Kidney tubule cell (primary cell): ENCODE measurements at places on chromosomes 6 and 20.
A peak's percentile ranks its signal among the peaks of the same experiment; 100 is the strongest.

- peak; percentile 85 for DNase-seq
These were observed 108.1 kb downstream of the RNF144B start for GRCh38 chr6:18495236-18495635.

GRCh38 chr6:74073999-74074398 lies 378.0 kb downstream of the CD109 start:
- DNase-seq = no peak

GRCh38 chr6:15616261-15616660 lies 46.6 kb downstream of the DTNBP1 start:
- DNase-seq = peak; percentile 61

DNA sequence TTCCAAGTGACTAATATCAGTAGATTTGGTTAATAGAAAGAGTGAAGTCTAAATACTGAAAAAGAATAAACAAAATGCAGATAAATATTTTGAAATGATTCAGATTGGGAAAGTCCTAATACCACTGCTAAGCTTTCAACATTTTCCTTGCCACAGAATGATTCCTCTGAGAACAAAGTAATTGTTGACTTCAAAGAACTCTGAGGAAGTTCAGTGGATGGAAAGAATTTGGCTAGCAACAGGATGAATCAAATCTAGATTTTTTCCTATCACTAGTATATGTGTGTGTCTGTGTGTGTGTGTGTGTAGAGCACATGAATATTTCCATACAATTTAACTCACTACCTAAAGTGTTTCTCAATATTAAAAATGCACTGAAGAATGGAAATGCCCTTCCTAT lies 107.9 kb upstream of the PREP start:
- no peak for DNase-seq

GRCh38 chr6:65182681-65183080 lies 524.3 kb downstream of the EYS start:
- DNase-seq = peak; percentile 83

GRCh38 chr6:110315869-110316398 lies 42.2 kb downstream of the METTL24 start:
- no peak for DNase-seq

DNA sequence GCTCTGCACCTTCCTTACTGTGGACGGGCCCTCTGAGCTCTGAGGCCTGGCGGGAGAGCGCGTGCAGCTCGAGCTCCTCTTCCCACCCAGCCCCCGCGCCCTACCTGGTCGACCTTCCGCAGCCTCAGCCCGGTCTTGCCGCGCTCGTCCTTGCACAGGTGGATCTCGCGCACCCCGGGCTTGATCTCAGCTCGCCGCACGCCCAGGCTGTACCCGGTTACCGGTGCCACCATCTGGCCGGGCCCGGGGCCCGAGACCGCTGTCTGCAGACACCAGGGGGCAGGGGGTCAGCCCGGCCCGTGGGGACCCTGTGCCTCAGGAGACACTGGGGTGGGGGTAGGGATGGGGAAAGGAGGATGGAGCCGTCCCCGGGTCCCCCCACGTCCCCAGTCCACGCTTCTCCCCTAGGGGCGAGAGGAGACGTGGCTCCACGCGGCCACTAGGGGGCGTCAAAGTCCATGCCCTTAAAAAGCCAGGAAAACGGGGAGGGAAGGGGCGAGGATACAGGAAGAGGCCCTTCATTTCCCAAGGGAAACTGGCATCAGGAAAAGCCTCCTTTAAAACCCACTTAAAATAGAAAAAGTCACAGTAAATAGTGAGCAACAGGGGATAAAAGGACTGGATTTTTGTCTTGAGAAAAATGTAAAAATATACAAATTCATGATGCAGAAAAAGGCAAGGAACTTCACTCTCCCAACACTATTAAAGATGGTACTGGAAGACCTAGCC lies 15.5 kb downstream of the SDCBP2 start:
- peak; percentile 70 for DNase-seq

DNA sequence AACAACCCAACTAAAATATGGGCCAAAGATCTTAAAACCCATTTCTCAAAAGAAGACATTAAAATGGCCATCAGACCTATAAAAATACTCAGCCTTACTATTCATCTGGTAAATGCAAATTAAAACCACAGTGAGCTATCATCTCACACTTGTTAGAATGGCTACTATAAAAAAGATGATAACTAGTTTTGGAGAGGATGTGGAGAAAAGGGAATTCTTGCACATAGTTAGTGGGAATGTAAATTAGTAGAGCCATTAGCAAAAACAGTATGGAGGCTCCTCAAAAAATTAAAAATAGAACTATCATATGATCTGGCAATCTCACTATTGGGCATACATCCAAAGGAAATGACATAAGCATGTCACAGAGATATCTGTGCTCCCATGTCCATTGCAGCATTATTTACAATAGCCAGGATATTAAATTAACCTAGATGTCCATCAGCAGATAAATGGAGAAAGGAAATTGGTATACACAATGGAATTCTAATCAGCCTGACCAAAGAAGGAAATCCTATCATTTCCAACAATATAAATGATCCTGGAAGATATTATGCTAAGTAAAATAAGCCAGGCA lies 2.9 kb downstream of the SIRPB1 start:
- peak; percentile 11 for DNase-seq

GRCh38 chr6:41921712-41921998 lies 356 bp downstream of the BYSL start:
- DNase-seq = no peak

- DNase-seq = no peak
These were observed 340 bp upstream of the VARS2 start for GRCh38 chr6:30913721-30914075.

- no peak for DNase-seq
These were observed 18.0 kb downstream of the ELOVL2 start for GRCh38 chr6:11025921-11026635.

DNA sequence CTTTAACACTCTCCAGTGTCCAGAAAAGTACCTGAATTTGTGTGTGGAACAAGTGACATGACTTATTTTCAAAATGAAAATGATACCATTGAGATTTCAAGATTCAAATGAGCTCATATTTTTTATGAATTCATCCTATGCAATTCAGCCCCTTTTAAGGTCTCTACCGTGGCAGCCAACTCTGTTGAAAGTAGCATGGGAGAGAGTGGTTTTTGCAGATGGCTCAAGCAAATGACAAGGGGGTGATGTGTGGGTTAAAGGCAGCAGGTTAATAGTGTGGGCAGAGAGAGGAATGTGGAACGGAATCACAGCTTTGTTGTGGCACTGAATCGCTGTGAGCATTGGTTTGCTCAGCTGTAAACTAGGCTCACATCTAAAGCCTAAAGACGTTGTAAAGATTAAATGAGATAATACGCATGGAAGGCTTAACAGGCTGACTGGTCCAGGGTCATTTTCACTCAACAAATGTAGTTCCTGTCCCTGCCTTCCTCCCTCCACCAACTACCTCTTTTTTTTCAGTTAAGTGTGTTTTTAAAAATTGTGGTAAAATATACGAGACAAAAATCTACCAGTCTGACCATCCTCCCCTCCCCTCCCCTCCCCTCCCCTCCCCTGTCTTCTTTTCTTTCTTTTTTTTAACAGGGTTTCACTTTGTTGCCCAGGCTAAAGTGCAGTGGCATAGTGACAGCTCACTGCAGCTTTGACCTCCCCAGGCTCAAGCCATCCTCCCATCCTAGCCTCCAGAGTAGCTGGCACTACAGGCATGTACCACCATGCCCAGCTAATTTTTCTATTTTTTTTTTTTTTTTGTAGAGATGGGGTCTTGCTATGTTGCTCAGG lies 114.7 kb upstream of the ZNF217 start:
- DNase-seq = peak; percentile 73

GRCh38 chr6:1644516-1645060 lies 34.9 kb downstream of the FOXC1 start:
- DNase-seq = no peak

DNA sequence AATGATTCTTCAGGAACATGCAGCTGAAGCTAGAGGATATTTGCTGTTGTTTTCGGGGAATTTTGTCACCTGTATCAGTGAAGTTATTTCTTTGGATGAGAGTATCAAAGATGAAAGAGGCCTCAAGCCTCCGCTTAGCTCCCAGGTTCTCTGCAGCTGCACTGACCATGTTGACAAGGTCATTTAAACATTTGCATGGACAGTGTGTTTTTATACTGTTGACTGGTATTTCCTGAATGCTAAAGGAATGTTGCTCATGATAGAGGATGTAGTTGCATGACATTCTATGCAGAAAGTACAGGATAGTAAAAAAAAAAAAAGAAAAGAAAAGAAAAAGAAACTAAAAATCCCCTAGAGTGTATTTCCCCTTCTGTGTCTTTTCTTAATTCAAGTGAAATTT lies 165.6 kb upstream of the LAMP5 start:
- no peak for DNase-seq

DNA sequence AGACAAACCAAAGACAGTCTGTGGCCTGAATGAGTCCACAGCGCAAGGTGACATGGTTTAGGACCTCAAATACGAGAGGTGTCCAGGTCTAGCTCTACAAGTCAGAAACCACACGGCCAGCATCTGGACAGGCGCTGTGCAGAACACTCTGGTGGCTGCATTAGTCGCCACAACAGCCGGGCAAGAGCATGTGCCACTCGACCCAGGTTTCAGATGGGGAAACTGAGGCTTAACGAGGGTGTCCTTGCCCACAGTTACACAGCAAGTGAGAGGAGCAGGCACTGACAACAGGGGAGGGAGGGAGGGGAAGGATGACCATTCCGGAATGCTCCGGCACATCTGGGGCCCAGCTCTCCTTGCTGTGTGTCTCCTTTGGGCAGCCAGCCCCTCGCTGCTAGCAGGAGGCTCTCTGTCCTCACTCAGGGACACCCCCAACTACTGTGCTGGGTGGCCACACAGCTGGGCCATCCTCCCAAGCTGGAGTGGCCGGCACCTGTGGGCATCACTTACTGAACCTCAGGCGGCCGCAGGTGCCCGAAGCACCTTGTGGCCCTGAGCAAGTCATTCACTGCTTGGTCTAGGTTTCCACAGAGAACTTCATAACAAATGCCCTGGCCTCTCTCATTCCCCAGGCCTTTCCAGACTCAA lies 6.6 kb downstream of the DLL1 start:
- DNase-seq = no peak

GRCh38 chr20:12777016-12777415 lies 231.8 kb upstream of the SPTLC3 start:
- no peak for DNase-seq

DNA sequence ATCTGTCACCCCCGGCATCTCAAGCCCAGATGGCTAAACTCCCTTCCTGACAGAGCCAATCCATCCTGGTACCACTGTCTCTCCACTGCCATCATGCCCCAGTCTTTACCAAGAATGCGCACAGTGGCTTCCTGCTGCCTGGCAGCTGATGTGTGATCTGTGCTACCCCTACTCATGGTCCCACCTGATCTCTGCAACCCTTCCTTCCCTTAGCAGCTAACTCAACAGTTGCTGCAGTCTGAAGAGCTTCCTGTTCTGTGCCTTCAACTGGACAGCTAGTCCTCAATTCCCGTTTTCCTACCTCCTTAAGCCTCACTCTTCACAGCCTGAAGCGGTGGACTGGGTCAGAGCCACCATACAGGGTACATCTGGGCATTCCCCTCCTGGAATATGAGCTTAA lies 7.6 kb upstream of the FAM83C start:
- no peak for DNase-seq
